HepG2 (cell line): ENCODE measurements at places on chromosomes 1 and 21. TPM values are rescaled to one million over a fixed set of nuclear protein-coding genes. Genes with fewer than 3 reads are reported as not detected.

Gene CYP4A22
- total RNA-seq: not detected in 2 replicates

- no peaks in the 10 kb centered on the region for H3K4me1 ChIP-seq
- DNase-seq: no peak
- H3K27me3 ChIP-seq: peaks cover 1% of the 10 kb centered on the region; the same call in 1 of the 2 replicates
- H3K36me3 ChIP-seq: no peaks in the 10 kb centered on the region
- no peak overlapping the region for H3K4me3 ChIP-seq
- no peak overlapping the region for H3K27ac ChIP-seq
Measured at GRCh38 chr1:167650269-167651160, 20.5 kb downstream of the RCSD1 start.

GRCh38 chr1:44842862-44843655 is at the start of gene PTCH2:
PTCH2 (minus strand) TSS chr1:44843253; CDS start chr1:44842932, 321 bp downstream.
- no peaks in the 10 kb centered on the region for H3K27me3 ChIP-seq
- peak; percentile 55 for DNase-seq
- H3K27ac ChIP-seq: no peak within 1 kb of the TSS
- peak within 1 kb of the TSS; percentile 57 for H3K4me3 ChIP-seq
- peaks cover 36% of the 10 kb centered on the region for H3K4me1 ChIP-seq
- H3K36me3 ChIP-seq: no peaks in the 10 kb centered on the region

- no peaks in the 10 kb centered on the region for H3K36me3 ChIP-seq
- no peaks in the 10 kb centered on the region for H3K4me1 ChIP-seq
- no peak overlapping the region for H3K4me3 ChIP-seq
- H3K27ac ChIP-seq: no peak overlapping the region
- no peak for DNase-seq
Measured at GRCh38 chr1:81452693-81453366, 347.9 kb upstream of the ADGRL2 start.

DNA sequence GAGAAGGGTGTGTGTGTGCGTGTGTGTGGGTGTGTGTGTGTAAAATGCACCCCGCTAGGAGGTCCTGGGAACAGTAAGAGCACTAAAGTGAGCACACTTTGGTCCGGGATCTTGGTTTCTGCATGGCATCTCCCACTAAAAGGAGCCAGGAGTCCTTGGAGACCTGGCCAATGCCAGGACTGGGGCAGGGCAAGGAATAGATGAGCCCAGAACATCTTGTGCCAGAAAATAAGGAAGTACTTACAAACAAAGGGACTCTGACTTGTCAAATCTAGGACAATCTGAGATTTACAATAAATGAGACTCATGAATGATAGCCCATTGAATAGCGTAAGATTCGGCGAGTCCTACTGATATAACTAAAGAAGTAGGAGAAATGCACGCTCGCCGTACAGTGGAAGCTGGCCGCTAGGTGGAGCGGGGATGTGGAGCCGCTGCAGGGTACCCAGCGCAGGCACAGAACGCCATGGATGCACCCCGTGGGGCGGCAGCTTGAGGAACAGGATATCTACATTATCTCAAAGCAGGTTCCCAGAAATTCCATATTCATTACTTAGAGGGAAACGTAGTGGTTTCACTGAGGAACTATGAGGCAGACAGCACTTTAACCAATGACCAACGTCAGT is 7.1 kb downstream of the SLC37A1 start:
- no peaks in the 10 kb centered on the region for H3K36me3 ChIP-seq
- no peak overlapping the region for H3K27ac ChIP-seq
- H3K4me1 ChIP-seq: peaks cover 19% of the 10 kb centered on the region
